Neuronal stem cell (in vitro differentiated cells): ENCODE measurements at places on chromosomes 7 and 10.

DNA sequence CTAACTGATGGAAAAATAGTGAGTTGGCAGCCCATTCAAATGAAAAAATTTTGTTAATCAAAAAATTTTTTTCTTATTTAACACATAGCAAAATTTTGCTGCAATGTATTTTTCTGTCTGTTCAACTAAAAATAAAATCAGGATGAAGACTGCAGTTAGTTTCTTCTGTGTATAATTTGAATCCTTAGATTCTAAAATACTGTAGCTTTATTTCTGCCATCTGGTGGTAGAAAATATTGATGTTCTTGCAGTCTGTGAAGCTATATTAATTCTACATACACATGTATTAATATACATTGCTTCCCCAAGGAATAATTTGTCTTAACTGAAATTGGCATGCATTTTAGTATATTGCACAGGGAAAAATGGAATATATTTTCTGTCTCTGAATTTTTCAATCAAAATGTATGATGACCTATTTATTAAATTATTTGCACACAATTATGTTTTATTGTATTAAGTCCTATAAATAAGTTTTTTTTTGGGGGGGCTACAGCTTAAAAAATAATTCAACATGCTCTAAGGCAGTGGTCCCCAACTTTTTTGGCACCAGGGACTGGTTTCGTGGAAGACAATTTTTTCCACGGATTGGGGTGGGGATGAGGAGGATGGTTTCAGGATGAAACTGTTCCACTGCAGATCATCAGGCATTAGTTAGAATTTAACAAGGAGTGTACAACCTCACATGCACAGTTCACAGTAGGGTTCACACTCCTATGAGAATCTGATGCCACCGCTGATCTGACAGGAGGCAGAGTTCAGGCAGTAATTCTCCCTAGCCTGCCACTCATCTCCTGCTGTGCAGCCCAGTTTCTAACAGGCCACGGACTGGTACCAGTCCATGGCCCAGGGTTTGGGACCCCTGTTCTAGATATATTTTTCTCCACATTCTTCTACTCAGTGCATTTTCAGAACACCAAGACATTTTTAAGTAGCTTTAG, 119.4 kb downstream of the GNAT3 start:
- DNase-seq, result no peak

- DNase-seq, result no peak
Observed at GRCh38 chr10:120098232-120098930, 205.9 kb downstream of the SEC23IP start.

- DNase-seq, result peak; percentile 87
Observed at GRCh38 chr7:82572195-82572880, 128.8 kb upstream of the CACNA2D1 start.

DNA sequence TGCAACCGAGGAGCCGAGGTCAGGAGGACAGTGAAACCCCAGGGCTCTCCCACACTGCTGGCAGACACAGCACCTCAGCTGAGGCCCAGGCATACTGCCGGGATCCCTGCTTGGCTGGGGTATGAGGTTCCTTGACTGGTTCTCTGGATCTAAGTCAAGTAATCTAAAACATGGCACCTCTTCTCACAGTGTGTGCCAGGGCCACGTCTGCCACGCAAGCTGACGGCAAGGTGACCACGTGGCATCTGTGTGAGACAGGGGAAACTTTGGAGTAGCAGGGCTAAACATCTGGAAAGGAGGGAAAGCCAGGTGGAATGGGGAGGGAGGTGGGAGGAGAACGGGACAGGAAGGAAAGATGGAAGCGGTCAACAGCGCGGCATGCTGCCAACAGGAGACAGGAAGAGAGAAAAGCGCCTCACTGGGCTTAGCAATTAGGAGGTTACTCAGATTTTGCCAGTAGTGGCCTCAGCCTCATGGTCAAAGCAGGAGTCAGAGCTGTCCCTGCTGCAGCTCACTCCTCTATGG, 103.7 kb downstream of the CXCL12 start:
- DNase-seq, result no peak

DNA sequence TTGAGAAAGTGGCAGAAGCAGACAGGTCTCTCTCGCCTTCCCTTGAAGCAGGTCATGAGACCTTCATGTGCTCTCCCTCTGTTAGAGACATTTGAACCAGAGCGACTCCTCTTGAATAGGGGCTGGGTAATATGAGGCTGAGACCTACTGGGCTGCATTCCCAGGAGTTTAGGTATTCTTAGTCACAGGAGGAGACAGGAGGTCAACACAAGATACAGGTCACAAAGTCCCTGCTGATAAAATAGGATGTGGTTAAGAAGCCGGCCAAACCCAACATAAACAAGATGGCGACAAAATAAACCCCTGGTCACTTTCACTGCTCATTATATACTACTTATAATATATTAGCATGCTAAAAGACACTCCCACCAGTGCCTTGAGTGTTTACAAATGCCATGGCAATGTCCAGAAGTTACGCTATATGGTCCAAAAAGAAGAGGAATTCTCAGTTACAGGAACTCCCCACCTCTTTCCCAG, 43.5 kb upstream of the MSRB2 start:
- no peak for DNase-seq

DNA sequence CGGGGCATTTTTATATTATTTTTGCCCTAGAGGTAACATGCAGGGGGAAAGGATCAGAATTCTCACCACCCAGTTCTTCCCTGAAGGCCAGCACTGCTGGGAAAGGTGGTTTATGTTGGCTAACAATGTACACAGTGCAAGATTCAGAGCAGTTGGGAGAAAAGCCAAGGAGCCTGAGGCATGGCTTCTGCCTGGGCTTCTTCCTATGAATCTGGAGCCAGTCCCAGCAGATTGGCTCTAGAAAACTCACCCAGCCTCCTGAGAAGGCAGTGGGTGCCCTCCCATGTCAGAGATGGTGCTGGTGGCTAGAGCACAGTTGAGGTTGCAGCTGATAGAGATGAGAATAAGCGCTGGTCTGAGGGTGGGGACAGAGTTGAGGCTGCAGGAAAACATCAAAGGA, 44.7 kb upstream of the GPR26 start:
- no peak for DNase-seq

DNA sequence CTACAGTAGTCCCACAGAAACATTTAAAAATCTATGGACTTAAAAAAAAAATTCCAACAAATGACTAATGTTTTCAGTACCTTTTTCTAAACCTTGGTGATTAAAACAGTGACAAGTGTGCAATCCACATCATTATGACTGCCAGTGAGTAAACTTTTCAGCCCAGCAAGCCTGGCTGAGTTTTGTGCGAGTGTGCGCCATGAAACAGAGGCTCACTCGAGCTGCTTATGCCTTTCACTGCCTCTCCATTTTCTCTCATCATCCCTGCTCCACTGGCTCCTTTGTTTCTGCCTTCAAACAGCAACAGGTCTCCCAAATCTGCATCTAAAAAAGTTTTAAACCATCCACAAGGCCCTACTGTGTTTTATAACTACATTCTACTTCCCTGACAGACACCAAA, 105.8 kb downstream of the USP6NL start:
- peak; percentile 60 for DNase-seq

GRCh38 chr10:126175641-126176262, 212.5 kb downstream of the ADAM12 start:
- DNase-seq, result no peak

DNA sequence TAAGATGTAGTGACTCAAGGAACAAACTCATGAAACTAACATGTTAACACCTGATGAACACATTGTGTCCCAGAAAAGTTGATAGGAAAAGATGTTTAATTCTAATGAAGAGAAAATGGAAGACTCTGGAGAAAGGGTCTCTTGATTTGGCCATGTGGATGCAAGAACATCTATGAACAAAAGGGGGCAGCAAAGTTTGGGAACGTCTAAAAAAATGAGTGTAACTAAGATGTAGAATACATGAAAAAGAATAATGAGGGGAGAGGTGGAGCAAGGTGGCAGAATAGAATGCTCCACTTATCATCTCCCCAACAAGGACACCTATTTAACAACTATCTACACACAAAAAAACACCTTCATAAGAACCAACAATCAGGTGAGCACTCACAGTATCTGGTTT, 805.1 kb downstream of the TNS3 start:
- no peak for DNase-seq
